ENCODE measurements at places on chromosomes 3 and 15.
A peak's percentile ranks its signal among the peaks of the same experiment; 100 is the strongest.

GRCh38 chr3:95627697-95628096, 1186.7 kb upstream of the EPHA6 start:
- no peak for DNase-seq

DNA sequence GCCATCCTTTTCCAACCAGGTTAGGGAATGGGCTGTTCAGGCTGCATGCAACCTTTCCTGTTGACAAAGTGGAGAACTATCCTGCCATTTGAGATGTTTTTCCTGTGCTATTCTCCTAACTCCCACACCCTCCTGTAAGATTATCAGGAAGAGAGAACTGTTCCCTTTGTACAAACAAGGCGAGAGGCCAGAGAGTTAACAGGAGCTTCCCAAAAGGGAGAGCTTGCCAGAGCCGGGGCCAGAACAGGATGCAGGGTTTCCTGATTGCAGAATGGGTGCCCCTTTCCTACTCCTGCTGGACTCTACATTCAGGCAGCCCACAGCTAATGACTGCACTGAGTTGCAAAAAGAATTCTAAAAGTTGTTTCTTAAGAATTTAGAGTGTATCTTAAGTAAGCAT, 17.1 kb downstream of the PML start:
- no peak for DNase-seq

DNA sequence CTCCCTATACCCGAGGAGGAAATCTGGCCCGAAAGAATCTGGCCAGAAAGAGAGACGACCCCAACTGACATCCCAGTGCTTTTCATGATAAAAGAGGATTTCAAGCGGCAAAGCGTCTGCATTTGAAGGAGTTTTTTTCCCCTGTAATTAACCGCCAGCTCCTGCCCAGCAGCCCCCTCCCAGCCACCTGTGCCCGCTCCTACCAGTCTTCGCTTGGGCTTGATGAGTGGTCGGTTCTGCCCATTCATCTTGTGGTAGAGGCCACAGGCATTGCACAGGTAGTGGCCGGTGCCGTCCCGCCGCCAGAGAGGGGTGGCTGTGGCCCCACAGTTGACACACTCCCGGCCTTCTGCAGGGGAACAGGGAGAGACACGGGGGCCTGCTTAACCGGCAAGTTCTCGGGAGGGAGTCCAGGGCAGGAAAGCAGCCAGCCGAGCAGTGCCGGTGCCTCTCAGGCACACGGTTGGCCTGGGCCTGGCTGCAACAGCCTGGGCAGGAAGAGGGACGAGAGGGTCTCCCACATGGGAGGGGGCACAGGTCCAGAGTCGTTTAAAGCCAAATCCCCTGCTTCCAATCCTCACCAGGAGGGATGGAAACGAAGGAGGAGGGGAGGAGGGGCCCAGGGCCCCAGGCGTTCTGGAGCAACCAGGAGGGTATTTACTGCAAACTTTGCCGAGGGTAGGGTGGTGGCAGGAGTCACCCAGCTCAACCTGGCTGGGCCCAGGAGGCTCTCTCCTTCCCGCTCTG, 9.2 kb downstream of the GATA2 start:
- no peak for DNase-seq

GRCh38 chr3:155766206-155766605, 21.3 kb upstream of the PLCH1 start:
- DNase-seq: no peak

GRCh38 chr3:62128051-62128450, 245.3 kb downstream of the FEZF2 start:
- DNase-seq: no peak

DNA sequence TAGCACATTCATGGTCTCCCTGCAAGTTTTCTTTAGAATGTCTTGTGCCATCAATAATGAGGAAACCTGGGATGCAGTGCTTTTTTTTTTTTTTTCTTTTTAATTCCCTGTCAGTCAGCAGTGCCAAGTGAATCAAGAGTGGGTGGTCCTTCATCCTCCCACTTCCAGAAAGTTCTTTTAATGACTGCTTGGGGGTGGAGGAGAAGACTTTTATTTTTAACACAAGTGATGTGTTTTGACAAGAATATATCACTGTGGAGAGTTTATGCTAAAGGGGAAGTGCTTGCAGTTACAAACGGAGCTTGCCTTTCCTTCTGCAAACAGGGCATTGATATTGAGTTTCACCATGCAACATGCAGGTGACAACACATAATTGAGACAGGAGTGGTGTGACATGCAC, 69.7 kb downstream of the CACNA2D3 start:
- peak; percentile 2 for DNase-seq

GRCh38 chr3:98732286-98733052, 30.7 kb upstream of the ST3GAL6 start:
- DNase-seq: peak; percentile 54

DNA sequence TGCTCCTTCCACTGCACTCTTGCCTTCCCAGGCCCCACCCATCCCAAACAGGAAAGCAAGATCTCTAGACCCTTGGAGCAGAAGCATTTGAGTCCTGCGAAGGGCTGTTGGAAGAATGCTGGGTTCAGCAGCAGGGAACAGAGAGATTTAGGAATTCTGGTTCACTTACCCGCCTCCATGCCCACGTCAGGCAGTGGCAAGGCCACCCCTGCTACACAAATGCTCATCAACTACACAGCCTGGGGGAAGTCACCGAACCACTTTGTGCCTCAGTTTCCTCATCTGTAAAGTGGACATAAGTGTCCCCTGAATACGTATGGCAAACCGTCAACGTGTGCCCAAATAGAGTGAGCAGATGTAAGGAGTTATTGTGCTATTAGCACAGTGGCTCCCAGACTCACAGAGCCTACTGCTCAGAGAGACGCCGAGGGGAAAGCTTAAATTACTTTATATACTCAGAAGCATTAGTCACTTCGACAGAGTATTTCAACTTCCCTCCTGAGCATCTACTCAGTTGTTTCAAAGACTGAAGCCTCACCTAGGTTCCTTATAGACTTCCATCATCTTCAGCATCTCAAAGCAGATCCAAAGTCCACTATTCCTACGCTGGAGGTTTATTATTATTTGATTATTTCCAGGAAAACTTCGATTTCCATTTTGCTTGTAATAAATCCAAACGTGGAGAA, 905 bp downstream of the HOMER2 start:
- peak; percentile 8 for DNase-seq

DNA sequence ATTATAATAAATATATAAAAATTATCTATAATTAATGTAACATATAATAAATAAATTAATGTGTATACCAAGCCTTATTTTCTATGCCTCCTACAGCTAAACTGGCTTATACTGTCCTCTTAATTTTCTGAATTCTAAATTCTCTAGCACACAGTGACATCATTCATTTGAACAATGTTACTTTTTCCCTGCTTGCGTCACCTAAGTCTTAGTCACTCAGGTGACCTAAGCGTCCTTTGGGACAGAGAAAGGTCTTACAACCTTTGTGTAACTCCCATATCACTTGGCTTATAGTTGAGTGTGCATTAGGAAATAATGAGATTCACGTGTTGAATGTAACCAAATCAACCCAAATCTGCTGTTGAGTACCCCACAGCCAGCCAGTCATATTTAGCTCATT, 48.5 kb upstream of the KCNMB2 start:
- DNase-seq: no peak

- peak; percentile 30 for DNase-seq
Measured at GRCh38 chr15:41564286-41564959, 5.4 kb downstream of the TYRO3 start.

DNA sequence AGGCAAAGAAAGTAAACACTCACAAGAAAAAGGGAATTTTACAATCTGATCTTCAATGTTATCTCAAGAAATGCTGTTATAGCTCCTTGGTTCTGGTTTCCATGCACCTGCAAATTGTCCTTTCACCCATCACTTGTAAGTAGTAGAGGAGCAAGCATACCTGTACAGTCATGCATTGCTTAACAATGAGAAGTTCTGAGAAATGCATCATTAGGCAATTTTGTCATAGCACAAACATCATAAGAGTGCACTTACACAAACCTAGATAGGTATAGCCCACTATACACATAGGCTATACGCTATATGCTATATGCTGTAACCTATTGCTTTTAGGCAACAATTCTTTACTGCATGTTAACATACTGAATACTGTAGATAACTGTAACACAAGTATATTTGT, 672.3 kb downstream of the FHIT start:
- no peak for DNase-seq

GRCh38 chr15:83063551-83063950, 3.5 kb downstream of the BTBD1 start:
- no peak for DNase-seq

DNA sequence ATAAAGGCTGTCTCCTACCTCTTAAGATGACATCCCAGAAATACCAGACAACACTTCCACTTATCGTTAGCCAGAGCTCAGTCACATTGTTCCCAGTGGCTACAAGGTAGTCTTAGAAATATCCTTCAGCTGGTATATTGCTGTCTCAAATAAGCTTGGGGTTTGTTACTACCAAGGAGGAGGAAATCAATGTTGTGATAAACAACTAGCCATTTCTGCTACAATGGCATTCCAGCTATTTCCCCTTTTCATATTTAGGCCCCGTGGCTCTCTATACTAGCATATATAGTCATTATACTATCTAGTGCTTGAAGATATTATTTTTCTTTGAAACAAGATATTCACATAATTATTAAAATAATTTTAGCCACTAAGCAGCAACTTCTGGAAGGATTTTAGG, 56.5 kb downstream of the VPS8 start:
- DNase-seq: no peak

- DNase-seq: no peak
Measured at GRCh38 chr3:112056451-112056929, 22.0 kb downstream of the TMPRSS7 start.

DNA sequence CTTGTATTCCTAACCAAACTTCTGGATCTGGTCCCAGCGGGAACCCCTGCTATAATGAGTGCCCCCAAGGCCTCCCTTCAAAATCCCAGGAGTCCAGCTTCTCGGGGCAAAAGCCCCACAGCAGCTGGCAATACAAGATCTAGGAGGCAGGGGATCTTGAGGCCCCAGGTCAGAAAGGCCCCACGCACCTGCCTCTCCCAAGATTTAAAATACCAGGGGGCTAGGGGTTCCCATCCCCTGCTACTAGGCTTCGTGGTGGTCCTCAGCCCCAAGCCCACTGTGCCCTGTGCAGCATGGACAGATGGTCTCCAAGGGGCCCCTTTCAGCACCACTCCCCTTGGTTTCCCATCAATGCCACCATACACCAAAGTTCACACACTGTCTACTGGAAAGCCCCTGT, 15.8 kb upstream of the CYP11A1 start:
- DNase-seq: no peak

- no peak for DNase-seq
Measured at GRCh38 chr3:39748002-39748401, 61.4 kb upstream of the MYRIP start.

DNA sequence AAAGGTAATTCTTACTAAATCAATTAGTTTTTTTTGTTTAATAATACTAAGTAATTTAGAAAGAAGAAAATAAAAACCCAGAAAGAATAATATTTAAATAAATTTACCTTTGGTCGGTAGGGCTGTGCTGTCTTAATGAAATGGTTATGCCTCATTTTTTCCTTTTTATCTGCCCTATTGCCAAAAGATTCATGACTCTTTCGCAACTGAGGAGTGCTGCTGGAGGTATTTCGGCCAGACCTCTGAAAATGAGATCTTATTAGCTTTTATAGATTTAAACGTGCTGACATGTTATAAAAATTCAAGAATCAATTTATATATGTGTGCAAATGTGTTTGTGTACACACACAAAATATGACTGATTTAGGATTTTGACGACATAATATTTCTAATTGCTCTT, 67.1 kb upstream of the USP50 start:
- DNase-seq: no peak

DNA sequence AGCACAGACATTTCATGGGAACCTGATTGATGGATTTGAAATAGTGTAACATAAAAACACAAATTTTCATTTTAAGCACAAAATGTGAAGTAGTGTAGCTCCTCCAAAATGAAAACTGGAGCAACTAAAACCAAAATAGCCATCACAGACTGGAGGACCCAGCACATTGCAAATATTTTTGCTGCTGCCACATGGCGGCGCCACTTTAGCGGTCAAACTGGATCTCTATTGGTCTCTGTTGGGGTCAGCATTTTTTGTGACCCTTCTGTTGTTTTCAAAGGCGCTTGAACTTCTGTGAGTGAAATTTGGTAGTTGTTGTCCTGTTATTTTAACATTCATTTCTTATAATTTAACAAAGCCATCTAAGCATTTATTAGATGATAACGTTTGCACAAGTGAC, 259.9 kb downstream of the IL20RB start:
- DNase-seq: no peak

DNA sequence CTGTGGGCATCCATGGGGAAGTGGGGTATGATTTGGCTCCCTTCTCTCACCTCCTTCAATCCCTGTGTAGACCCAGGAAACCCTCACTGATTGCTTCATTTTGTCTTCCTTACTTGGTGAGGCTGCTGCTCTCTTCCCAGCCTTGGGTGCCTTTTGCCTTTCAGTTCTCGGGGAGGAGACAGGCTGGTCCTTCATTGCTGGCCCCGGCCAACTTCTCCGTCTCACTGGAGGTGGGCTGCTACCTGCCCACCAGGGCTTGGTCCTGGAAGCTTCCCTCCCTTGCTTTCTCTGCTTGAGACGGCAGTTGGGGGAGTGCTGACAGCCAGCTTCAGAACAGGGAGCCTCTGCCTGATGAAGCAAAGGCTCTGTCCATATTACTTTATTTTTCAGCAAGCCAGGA, 4.7 kb downstream of the FOXL2 start:
- no peak for DNase-seq

- no peak for DNase-seq
Measured at GRCh38 chr3:189292667-189293484, 121.1 kb downstream of the TPRG1 start.

DNA sequence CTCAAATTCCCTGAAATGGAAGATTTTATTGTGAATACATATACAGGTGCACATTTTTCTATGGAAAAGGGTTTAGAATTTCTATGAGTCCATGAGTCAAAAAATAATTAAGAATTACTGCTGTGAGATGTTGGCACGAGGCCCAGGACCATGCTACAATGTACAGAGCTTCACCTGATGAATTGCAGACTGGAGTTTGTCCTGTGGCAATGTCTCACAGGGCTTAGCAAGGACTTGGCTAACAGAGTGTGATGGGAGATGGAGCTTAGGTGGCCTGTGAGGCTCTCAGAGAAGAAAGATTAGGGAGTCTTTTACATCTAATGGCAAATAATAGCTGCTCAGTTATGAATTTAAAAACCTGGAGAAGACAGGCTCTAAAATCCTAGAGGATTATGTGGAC, 219.5 kb upstream of the CBLB start:
- no peak for DNase-seq

GRCh38 chr3:151410891-151411559, 26.5 kb upstream of the P2RY12 start:
- DNase-seq: no peak

DNA sequence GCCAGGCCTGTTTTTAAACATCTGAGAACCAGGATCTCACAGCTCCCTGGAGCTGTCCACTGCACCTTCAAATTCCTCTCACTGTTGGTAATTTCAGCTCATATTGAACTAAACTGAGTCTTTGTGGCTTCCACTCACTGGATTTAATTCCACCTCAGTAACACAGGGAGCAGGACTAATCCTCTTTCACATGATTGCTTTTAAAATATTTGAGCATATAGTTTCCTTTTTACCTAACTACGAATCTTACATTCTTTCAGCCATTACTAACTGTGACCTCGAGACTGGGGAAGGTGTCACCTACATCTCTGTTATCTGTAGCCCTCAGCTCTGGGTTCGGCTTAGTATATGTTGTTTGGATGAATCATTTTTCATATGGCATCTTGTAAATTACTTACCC, 194.3 kb upstream of the C2CD4B start:
- no peak for DNase-seq
